ENCODE measurements at places on chromosomes 3 and 15.
A peak's percentile ranks its signal among the peaks of the same experiment; 100 is the strongest.

- no peak for DNase-seq
These were observed 6.2 kb upstream of the EPHA3 start for GRCh38 chr3:89101251-89101650.

- DNase-seq = peak; percentile 49
These were observed 7.3 kb downstream of the ARL6IP5 start for GRCh38 chr3:69092030-69092516.

- DNase-seq = no peak
These were observed 488.7 kb upstream of the PROK2 start for GRCh38 chr3:72273615-72274014.

GRCh38 chr3:23594894-23595670 is 210.7 kb upstream of the UBE2E1 start:
- no peak for DNase-seq

GRCh38 chr3:128426128-128426921 is 40.4 kb downstream of the DNAJB8 start:
- peak; percentile 60 for DNase-seq
